ENCODE measurements at places on chromosomes 3 and 15.

DNA sequence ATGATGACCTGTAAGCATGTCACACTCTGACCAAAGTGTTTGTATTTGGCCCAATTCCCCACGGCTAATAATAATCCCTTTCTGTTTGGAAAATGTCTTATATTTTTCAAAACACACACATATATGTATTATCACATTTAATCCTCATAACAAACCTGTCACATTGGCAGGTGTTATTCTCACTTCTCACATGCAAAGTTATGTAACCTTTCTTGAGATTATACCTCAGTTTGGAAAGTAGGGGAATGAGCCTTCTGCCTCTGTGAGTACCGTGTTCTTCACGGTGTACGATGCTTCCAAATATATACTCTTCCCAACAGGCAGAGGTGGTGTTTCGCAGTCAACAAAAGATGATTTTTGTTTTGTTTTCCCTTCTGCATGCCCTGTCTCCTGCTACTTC lies 205.6 kb downstream of the TP63 start:
- no peak for DNase-seq

GRCh38 chr15:62989366-62990055 lies 53.0 kb upstream of the TPM1 start:
- no peak for DNase-seq

GRCh38 chr15:99496302-99496629 lies 69.5 kb upstream of the MEF2A start:
- DNase-seq: no peak

DNA sequence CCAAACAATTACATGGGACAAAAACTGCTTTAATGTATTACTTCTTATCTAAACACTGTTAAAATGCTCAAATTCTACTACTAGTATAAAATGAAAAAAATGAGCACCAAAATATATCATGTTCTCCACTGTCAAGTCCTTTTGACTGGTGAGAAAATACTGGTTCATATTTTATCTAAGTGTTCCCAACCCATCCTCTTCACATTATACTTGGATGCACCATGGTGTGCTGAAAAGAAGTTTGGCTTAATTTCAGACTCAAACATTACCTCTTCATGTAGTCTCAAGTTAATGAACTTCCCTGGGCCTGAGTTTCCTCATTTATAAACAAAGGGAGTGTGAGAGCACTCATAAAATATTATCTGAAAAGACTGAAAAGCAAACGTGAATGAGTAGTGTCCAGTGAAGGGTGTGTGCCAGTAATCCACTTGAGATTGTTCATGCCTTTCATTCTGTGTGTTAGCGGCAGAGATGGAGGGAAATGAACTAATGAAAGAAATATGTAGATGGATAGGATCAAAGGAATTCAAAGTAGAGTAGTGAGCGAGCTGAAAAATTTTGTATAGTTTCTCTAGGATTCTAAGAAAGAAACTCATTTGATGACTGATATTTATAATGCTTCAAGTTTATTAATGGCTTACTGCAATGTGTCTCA lies 263.2 kb downstream of the NLGN1 start:
- no peak for DNase-seq

DNA sequence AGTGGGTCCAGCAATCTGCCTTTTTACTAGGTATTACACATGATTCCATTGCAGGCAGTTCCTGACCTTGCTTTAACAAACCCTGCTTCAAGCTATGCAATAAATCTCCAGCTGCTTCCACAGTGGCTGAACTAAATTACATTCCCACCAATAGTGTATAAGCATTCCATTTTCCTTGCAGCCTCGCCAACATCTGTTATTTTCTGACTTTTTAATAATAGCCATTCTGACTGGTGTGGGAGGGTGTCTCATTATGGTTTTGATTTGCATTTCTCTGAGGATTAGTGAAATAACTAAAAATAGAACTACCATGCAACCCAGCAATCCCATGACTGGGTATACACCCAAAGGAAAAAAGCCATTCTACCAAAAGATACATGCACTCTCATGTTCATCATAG lies 36.4 kb upstream of the DNAJC13 start:
- DNase-seq: no peak

GRCh38 chr3:14452740-14453710 lies 50.6 kb downstream of the SLC6A6 start:
- no peak for DNase-seq

DNA sequence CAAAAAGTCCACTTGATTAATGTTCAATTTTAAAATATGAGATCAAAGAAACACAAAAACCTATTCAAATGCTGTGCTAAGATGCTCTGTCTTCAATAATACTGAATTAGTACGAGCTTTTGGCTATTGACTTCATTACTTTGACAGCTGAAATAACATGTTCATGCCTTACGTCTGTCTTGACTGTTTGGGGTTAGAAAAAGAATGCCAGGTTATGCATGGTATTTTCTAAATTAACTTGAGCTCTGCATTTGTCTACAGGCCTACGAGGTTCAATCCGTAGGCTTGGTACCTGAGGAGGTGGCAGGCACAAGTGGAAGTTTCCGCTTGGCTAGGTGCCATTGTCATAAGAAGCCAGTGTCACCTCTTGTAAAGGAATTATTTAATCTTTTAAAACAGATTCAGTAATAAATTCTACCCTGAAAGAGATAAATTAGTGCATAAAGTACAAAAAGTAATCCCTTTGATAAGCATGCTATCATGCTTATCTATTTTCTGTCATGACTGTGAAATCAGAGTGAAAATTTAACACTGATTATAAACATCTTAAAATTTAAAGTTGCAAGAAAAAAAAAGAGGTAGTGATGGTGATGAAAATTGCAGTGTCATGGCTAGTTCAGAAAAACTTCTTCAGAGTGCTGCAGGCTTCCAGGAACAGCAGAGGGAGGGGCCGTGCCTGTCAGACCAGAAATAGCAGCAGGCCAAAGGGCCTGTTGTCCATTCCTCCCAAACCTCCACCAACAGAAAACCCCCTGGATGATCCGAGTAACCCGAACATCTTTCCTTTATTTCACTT lies 115.7 kb downstream of the ARRDC4 start:
- no peak for DNase-seq

- DNase-seq: no peak
These were observed 63.7 kb downstream of the SPRED1 start for GRCh38 chr15:38316311-38316710.

Measured in stimulated activated CD8-positive, alpha-beta memory T cell treated with anti-CD3 and anti-CD28 coated beads, Interleukin-15, amount 100 ng/mL, for 24 hours (primary cell).